Lung (tissue), 17 donors: ENCODE measurements at places on chromosomes 12 and 14.
A peak's percentile ranks its signal among the peaks of the same experiment; 100 is the strongest.

- DNase-seq = no peak
Measured at GRCh38 chr12:82910246-82910893, 223.7 kb downstream of the TMTC2 start.

GRCh38 chr14:89231426-89232113, 185.5 kb downstream of the FOXN3 start:
- DNase-seq = no peak

- no peak for DNase-seq
Measured at GRCh38 chr12:46073321-46073720, 82.9 kb upstream of the SCAF11 start.

DNA sequence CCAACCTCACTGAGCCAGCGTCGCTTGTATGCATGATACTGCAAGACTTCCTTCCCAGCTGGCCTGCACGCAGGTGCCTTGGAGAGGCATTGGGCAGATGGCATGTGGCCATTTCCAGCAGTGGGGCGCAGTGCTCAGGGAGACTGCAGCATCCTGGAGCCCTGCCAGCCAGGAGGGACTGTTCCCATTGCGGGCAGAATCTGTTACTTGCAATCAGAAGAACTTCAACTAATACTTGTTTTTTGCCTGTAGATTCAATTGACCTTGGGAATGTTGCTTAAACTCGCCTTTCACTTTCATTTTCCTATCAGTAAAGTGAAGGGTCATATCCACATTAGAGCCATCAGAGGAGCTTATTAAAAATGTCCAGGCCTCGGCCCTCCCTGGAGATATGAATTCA, 29.8 kb downstream of the ANKRD9 start:
- no peak for DNase-seq

GRCh38 chr14:69651664-69652063, 40.3 kb downstream of the SUSD6 start:
- DNase-seq = no peak

- no peak for DNase-seq
Measured at GRCh38 chr14:63418020-63418419, 99.3 kb upstream of the GPHB5 start.

DNA sequence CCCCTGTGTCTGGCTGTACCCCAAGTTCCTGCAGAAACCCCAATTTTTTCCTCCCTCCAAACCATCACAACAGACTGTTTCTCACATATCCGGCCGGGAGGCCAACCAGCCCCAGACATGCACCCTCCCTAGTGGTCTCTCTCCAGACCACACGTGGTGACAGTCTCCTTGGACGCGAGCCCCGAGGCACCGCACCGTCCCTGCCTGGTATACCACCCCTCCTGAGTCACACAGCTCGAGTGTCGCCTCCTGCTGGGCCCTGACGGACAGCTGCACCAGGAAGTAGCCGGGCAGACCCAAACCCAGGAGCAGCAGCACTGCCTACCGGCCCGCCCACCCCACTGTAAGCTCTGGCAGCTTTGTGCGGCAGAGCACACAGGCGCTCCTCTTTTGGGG, 97.4 kb downstream of the RFLNA start:
- DNase-seq = peak; percentile 61

DNA sequence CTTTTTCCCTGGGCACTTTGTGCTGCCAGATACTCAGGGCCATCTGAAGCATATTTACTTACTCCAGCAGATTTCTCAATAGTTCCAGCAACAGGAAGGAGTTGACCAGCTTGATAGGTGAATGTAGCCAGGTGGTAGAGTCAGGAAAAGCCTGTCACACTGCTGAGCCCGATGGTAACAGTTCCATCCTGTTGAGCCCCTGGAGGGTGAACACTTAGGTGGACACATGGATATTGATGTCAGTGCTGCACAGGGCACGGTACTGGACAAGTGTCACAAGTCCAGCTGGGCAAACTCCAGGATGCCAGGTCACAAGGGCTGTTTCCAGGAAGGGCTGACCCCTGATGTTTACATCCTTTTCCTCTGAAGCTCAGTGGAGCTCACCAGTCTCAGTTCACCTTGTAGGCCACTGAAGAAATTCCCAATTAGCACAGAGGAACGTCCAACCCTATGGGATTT, 2.3 kb upstream of the SMOC1 start:
- peak; percentile 47 for DNase-seq

DNA sequence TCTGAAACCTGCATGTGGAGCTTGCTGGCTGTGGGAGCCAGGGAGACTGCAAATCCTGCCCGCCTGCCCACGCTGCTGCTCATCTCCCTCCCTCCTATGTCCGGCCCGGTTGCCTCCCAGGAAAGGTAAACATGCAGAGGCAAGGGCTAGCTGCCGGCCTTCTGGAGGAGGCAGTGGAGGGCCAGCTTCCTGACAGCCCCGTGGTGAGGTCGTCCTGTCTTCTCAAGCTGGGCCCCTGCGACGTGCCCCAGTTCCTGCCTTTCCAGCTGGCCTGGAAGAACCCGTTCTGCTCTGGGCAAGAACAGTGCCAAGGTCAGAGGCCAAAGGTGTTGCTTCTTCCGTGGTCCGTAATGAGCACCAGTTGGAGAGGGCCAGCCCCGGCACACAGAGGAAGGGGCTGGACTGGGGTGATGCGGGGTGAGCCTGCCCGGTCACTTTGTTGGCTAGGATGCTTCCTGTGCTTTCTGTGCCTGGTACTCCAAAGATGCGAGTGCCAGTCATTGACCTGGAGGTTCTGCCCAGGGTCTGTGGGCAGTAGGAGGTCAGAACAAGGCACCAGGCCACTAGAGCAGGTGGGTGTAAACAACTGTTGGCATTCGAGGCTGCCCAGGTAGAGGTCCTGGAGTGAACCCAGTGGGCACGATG, 25.3 kb downstream of the TPCN1 start:
- DNase-seq = no peak

DNA sequence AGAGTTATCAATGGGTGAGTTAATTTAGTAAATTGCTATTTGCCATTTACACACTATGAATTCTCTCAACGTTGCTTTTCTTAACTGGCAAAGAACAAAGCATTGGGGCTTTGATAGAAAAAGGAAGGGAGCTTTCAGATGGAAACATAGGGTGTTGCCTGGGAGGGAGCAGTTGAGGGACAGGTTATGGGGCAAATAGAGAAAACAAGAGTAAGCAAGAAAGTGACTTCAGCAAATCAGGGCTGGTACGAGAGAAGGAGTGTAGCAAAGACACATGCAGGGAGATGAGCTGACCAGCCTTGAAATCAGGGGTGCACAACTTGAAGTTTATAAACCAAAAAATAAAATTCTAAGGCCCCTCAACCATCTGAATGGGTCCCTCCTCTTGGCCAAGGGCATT, 15.7 kb downstream of the ESR2 start:
- DNase-seq = no peak

DNA sequence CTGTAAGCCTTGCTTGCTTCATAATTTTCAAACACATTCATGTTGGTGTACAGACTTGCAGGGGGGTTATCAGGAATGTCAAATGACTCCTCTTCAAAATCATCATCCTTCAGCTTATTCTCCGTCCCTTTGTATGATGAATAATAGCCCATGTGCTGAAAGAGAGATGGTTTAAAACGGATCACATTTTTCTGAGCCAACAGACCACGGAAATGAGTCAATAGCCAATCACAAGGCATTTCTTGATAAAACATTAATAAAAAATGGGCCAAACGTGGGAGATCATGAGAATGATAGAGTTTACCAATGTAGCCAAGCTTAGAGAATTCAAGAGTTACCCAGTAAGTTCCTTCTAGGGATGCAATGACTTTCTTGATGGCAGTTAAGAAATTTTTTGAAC, 105.5 kb downstream of the NTS start:
- no peak for DNase-seq

GRCh38 chr14:67137744-67138371, 51.4 kb upstream of the GARIN2 start:
- DNase-seq = peak; percentile 11

DNA sequence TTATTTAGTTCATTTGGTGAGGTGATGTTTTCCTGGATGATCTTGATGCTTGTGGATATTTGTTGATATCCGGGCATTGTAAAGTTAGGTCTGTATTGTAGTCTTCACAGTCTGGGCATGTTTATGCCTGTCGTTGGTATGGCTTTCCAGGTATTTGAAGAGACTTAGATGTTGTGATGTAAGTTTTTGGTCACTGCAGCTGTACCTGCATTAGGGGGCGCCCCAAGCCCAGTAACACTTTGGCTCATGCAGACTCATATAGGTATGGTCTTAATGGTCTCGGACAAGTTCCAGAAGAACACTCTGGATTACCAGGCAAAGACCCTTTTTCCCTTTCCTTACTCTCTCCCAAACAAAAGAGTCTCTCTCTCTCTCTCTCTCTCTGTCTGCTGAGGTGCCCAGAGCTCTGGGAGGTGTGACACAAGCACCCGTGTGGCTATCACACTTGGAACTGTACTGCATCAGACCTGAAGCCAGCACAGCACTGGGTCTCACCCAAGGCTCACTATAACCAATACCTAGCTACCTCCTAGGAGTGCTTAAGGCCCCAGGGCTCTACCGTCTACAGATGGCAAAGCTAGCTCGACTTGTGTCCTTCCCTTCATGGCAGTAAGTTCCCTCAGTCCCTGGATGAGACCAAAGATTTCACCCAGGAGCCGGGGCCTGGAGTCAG, 425.8 kb upstream of the ATXN7L3B start:
- DNase-seq = peak; percentile 1

GRCh38 chr12:2856051-2856450, 788 bp downstream of the TEX52 start:
- DNase-seq = no peak

DNA sequence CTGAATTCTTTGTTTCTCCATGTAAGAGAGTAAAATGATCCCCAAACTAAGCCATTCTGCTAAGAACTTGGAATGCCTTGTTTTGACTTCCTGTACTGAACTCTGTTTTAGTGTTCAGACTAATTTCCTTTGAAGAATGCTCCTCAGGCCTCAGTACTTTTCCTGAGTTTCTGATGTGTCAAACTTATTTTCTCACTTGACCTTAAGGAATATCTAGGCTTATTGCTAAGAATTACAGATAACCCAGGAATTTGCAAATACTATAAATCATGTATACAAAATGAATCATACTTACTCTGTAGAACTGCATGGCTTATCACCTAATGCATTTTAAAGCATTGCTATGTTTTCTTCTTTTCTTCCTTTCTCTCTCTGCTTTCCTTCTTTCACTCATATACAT, 93.1 kb upstream of the PKP2 start:
- DNase-seq = no peak

GRCh38 chr14:65910108-65910786, 497.7 kb downstream of the FUT8 start:
- no peak for DNase-seq

GRCh38 chr14:88013750-88014349, 8.9 kb downstream of the GPR65 start:
- peak; percentile 87 for DNase-seq

- DNase-seq = no peak
Measured at GRCh38 chr12:14843425-14843887, at the start of gene ART4. TSS of gene ART4 (minus strand) at chr12:14843526. CDS start at chr12:14843113, 413 bp downstream.

DNA sequence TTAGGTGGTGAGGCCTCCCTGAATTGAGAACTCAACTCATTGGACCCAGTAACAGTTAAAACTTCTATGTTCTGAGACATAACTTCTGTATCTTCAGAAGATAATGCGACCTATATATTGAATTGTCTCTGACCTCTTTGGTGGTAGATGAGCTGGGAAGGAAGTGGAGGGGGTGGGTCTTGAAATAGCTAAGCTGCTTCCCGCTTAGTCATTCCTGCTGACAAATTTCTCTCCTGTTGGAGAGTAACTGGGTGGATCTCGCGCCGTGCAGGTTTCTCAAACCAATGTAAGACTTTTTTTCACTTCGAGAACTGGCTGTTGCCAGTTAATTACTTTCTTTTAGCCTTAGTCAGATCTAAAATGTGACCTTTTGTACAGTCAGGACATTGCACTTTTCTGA, 100.8 kb downstream of the PPHLN1 start:
- DNase-seq = no peak

DNA sequence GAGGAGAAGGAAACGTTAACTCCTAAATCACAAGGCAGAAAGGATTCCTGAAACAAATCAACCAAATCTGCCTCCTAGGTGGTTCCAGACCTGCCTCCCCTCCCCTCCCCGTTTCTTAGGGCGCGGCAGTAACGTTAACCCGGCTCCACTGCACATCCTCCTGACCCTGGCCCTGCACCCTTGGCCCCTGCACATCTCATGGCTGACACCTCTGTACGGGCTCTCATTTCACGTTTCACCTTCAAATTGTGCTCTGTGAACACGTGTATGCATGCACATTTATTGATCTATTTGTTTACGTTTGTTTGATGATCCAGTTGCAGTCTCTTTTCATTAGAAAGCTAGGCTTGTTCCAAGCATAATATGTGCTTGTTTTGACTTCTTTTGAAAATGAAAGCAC, 358.1 kb downstream of the ADGRD1 start:
- no peak for DNase-seq

DNA sequence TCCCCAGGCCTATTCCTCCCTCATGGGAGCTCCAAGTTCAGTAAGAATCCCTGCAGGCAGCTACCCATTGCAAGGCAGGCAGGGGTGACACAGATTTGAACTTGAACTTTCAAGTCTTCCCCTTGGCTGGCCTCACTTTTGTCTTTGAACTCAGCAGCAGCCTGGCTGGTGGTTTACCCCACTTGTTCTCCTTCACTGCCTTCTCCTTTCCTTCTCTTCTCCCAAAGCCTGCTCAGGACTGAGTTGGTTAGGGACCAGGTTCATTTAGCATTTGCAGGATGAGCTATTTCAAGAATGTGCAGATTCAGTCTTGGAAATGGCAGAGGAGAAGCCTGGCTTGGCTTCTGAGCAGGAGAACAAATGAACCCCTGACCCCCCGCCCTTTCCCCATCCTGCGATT, 67.7 kb upstream of the TBX3 start:
- DNase-seq = no peak

DNA sequence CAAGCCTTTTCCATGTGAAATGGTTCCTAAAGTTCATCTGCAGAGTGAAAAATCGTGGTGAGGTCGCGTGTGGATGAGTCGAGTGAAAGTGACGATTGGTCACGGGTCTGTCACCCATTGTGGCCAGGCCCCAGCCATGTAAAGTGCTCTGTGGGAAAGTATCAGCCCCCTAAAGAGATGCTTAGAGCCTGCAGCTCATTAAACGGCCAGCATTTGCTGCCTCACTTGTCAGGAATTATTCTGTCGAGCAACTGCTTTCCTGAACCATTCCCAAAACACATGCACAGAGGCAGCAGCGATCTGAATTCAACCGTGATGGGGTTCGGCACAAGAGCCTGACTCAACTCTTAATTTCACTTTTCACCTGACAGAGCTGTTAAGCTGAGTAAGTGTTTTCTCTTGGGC, 16.0 kb downstream of the DBX2 start:
- no peak for DNase-seq

DNA sequence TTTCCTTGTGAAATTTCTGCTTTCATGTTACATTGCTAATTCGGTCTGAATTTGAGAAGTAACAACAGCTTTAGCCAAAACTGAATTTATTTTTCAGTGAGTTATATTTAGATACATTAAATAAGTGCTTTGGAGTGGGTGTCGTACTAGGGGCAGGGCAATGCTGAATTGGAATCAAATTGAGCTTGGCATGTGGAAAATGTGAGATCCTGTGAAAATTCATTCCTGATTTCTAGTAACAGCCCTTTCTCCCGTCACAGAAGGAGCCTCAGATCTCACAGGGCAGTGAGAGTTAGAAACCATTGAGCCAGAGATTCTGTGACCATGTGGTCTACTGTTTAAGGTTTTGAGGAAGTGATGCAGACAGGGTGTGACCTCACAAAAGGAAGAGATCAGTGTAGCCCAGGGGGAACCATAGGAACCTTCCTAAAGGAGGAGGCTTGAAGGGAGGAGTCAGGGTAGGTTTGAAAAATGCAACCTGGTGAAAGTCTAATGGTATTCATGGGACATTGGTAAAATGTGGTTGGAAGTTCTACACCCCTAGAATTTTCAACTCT, 1136.8 kb downstream of the AACS start:
- no peak for DNase-seq
